ENCODE measurements at places on chromosomes 1 and 21. TPM values are rescaled to one million over a fixed set of nuclear protein-coding genes. Genes with fewer than 3 reads are reported as not detected.

CGN gene
- total RNA-seq: 10.2 TPM

DNA sequence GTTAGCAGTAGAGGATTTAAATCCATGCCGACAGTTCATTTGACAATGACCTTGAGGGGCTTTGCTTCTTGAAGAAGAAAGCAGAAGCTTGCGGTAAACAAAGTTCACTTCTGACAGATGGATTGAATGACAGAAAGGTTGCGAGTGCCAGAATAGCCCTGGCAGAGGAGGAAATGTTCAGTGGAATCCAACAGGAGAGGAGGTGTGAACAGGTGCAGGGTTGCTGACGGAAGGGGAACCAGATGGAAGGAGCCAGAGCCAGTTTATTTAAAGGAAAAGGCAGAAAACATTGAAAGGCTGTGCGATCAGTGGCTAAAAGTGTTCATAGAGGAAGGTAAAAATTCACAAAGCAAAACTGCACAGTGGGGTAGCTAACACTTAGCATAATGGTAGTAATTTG is 141.0 kb downstream of the SDCCAG8 start:
- DNase-seq: no peak
- H3K27me3 ChIP-seq: no peaks in the 10 kb centered on the region
- no peaks in the 10 kb centered on the region for H3K4me1 ChIP-seq
- no peak overlapping the region for H3K4me3 ChIP-seq

- DNase-seq: no peak
- H3K27ac ChIP-seq: peak overlapping the region; percentile 72
These were observed 491 bp downstream of the PER3 start for GRCh38 chr1:7784492-7785071.

DNA sequence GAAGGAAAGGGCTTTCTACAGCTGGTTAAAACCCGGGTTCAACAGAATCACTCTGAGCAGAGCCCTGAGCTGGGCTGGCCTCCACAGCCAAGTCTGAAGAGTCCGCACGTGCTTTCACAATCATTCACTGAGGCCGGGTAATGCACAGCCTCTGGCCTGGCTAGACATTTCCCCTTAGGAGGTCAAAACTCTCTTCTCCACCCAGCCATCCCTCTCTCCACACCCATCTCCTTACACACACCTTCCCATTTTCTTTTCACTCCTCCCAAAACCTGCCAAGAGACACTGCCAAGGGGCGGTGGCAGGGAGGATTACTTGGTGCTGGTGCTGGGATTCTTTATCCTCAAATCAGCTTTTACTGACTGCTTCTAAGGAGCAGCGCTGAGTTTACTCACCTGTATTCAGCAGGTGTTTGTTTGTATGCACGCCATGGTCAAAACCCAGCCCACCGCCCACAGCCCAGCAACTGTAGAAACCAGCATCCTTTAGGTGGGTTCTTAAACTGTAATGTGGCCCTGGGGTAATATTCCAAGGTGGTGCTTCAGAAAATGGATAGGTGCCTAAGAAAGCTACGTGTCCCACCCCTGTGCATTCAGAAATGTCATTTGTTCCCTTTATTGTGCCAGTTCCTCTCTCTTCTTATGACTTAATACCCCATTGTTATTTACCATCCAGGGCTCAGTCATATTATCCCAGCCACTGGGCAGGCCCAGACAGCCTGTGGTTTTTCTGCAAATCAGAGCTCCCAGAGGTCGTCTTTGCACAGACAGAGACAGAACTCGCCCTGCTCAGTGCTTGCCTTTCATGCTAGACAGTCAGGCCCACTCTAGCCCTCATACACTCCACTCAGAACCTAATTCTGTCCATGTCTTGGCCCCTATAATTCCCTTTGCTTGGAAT is 80.2 kb downstream of the ADSS2 start:
- no peaks in the 10 kb centered on the region for H3K4me1 ChIP-seq
- no peaks in the 10 kb centered on the region for H3K36me3 ChIP-seq
- no peaks in the 10 kb centered on the region for H3K27me3 ChIP-seq
- H3K4me3 ChIP-seq: no peak overlapping the region

All from Panc1 (cell line).